ENCODE measurements at places on chromosomes 2 and 18.

- no peak for DNase-seq
These were observed 340.3 kb downstream of the CELF4 start for GRCh38 chr18:37225279-37225678.

DNA sequence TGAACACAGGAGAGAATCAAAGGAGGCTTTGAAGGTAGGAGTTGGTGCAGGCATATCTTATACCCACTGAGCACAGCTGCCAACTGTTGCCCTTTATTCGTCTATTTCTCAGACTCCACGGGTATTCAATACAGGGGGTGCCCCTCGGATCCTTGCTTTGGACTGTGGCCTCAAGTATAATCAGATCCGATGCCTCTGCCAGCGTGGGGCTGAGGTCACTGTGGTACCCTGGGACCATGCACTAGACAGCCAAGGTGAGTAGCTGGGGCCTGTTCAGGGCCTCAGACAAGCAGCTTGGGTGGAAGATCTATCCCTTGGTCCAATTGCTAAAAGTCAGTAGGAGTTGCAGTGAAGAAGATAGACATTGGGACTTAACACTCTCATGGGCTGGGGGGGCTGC lies 5.2 kb downstream of the CAD start:
- no peak for DNase-seq

DNA sequence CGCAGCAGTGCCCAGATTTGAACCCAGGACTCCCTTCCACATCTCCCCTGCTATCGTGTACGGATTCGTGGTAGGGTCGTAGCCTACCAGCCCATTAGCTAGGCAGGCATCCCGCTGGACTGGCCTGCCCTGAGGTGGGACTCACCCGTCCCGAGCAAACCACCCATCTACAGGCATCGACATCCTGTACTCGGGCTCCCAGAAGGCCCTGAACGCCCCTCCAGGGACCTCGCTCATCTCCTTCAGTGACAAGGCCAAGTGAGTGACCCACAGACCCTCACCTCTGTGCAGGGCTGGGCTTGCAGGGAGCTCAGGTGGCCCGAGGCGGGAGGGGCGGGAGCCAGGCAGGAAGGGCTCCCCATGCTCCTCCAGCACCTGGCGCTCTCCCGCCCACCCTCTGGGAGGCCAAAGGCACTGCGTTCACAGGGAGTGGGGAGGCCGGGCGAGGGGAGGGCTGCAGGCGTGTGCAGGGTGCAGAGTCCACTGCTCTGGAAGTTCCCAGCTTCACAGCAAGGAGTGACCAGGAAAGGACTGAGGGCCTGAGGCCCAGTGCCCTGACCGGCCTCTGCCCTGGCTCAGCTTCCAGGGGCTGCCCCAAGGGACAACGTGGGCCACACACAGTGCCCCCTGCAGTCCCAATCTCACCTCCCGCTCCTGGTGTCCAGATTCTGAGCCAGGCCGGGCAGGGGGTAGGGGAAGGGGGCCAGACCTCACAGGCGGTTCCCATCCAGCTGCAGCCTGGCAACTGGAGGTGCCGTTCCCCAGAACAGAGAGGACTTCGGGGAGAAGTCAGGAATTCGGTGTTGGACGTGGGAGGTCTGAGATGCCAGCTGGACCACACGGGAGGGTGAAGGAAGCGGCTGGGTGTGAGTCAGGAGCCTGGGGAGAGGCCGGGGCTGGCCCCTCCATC lies 5.4 kb downstream of the AGXT start:
- no peak for DNase-seq

GRCh38 chr2:47034973-47035609 lies 119.5 kb upstream of the MCFD2 start:
- peak; percentile 52 for DNase-seq

GRCh38 chr2:111633643-111634042 lies 250.3 kb downstream of the ANAPC1 start:
- no peak for DNase-seq

DNA sequence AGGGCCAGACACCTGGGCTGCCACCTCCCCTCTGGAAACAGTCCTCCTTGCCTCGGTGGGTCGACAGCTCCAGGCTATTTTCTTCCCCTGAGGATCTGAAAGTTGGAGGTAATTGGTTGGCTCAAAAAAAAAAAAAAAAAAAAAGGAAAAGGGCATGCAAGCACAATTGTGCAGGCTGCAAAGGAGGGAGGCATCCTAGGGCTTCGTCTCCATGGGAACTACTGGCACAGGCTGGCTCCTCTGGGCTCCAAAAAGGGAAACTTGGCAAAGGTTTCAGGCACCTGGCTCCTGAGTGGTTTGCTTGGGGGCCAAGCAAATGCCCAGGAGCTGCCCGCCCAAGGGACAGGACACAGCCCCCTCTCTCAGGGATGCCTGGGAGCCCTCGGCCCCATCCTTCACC lies 1.1 kb upstream of the KCNIP3 start:
- no peak for DNase-seq

DNA sequence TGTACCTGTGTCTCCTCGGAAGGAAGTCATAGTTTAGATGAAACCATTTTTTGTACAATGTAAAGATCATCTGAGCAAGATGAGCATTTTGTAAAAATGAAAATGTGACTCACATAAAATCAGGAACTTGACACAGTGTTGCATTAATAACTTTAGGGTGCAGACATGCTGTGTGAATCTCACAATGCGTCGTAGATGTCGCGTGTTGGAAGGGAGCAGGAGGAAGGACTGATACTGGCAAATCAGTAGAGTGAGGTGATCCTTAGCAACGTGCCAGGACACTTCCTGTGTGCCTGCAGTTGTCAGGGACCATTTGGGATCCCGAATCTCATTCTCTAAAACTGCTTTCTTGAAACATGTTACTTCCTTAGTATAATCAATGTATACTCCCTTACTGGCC lies 103.1 kb downstream of the SH3BP4 start:
- DNase-seq, result no peak

DNA sequence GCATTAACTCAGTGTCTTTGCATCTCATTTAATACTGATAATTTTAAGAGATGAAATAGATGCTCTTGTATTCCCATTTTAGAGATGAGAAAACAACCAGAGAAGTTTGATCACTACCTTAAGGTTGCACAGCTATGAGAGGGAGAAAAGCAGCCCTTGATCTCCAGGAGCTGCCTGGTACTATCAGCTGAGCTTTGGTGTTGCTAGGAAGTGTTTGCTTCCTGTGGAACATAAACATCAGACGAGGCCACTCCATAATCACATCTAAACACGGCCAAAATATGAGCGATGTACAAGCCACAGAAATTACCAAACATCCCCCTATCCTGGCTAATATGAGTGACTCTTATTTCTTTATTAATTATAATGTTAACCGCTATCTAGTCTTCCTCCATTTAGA lies 620 bp upstream of the WDFY1 start:
- no peak for DNase-seq

DNA sequence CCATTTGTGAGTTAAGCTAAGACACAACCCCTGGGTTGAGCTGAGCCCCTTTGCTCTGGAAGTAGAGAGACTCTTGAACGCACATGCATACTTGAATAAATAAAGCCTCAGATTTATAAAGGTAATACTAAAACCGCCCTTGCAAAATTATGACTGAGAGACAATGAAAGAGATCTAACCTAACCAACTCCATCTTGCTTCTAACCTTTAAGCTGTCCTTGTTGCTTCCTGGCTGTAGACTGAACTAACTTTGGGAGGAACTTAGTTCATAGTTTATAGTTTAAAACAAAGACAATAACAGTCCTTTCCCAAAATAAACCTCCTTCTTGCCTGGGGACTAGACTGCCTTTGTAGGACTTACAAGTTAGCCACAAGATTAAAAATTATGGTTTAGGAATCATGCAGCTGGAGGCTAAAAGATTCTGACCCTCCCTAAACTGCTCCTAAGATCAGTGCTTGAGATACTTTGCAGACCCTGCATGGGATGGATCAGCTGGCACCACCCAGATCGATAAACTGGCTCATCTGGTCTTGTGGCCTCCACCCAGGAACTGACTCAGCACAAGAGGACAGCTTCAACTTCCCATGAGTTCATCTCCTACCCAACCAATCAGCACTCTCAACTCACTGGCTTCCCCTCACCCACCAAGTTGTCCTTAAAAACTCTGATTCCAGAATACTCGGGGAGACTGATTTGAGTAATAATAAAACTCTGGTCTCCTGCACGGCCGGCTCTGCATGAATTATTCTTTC lies 240.2 kb upstream of the SLC14A2 start:
- no peak for DNase-seq

- no peak for DNase-seq
These were observed 60.4 kb upstream of the NABP1 start for GRCh38 chr2:191617575-191617974.

GRCh38 chr2:28629910-28630309 lies 121.7 kb upstream of the PPP1CB start:
- no peak for DNase-seq

GRCh38 chr2:157334797-157335196 lies 9.2 kb upstream of the ERMN start:
- no peak for DNase-seq

GRCh38 chr2:105802587-105802986 lies 57.9 kb downstream of the NCK2 start:
- DNase-seq, result peak; percentile 11

- DNase-seq, result no peak
These were observed 335.0 kb downstream of the CBLN2 start for GRCh38 chr18:72208920-72209676.

DNA sequence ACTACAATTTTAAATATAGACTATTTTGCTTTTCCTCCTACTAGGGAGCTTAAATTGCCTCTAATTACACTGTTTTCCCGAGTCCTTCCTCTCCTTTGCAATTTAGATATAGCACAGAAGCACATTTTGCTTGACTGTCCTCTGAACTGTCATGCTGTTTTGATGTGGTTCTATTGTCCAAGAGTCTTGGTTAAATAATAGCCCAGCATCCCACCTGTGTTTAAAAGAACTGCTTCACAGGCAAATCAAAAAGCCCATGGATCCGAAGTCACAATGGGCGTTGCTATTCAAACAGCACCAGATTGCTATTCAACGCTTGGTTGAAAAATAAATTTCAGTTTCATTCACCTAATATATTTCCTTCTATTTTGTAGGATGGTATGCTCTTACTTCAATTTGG lies 22.3 kb upstream of the ACTR3 start:
- DNase-seq, result no peak

GRCh38 chr2:197137231-197137630 lies 173.3 kb downstream of the ANKRD44 start:
- DNase-seq, result peak; percentile 59

- no peak for DNase-seq
These were observed 450.8 kb downstream of the EIPR1 start for GRCh38 chr2:2926858-2927175.

GRCh38 chr2:146412625-146413024 lies 1432.2 kb upstream of the ACVR2A start:
- DNase-seq, result no peak

GRCh38 chr2:46294176-46294836 lies 2.9 kb upstream of the EPAS1 start:
- DNase-seq, result peak; percentile 42

DNA sequence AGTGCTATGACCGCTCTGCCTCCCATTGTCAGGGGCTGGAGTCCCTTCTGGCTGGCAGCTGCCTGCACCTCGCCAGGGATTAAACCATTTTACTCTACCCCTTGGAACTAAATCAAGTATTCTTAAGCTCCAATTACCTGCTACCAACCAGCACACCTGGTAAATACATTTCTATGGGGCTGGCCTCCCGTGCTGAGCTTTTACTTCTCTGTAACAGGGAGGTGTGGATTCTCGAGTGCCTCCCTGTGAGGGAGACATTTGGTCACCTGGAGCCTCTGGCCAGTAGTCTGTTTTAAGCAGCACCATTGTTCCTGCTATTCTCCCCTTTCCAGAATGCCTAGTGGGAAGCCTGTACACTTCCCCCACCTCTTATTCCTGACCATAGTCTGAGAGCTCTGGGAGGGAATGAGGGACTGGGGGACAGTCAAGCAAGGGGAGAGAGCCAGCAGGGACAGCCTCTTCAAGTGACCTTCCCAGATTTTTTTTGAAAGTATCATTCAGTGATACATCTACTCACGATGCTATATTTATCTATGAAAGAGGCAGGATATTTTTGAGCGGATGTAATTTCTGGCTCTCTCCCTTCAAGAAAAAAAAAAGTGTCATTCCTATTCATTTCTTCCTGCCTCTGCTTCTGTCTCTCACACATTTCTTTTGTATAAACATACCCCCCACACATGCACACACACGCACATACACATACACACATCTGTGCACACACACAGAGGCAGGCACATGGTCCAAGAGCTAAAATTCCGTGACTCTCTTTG lies 112.8 kb downstream of the CAPN13 start:
- DNase-seq, result no peak

GRCh38 chr18:73983496-73983895 lies 164.1 kb downstream of the FBXO15 start:
- DNase-seq, result no peak

DNA sequence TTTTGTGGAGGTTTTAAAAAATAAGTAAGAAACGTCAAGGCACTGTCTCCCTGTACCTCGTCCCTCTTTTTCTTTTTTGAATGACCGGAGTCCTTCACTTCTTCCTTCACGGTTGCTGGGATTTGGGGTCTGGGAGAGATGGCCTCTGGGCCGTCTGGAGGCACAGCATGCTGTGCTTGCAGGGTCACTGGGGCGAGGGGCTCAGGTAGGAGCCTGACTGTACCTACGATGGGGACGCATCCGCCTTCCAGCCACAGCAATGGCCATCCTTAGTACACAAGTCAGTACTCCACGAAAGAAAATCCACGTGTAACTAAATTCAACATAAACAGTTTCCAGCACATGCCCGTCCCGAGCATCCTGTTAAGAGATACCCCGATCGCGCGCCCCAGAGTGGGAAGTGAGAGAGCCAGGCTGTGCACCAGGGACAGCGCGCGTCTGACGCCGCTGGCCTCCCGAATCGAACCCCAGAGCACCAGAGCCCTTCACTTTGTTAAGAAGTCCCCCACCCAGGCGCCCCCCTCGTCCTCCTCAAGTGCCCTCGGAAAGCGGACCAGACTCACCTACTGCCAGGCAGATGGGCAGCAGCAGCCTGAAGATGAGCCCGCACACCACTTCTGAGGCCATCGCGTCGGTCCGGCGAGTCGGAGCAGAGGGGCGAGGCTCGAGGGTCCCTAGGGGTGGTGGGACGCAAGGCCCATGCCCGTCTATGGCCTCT lies 1.2 kb downstream of the PIEZO2 start:
- peak; percentile 53 for DNase-seq

DNA sequence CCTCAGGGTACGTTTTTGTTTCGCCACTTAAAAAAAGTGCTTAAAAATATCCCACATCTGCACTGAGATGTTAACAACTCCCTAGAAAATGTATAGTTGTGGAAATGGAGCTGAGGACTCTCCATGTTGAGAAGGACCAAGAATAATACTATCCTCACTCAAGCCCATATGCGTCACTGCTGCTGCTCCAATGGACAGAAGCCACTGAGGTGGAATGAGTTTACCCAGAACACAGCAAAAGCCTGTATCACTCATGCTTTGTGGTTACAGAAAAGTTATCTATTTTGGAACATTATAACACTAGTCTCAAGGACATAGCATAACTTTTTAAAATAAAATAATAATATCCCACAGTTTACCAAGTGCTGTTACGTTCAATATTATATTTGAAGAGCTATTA lies 31.9 kb downstream of the DSC3 start:
- no peak for DNase-seq

GRCh38 chr18:21598726-21599584 lies 1.5 kb downstream of the ESCO1 start:
- peak; percentile 23 for DNase-seq

GRCh38 chr18:13260197-13260934 lies 41.8 kb downstream of the LDLRAD4 start:
- no peak for DNase-seq

- peak; percentile 75 for DNase-seq
These were observed 66.1 kb upstream of the SP3 start for GRCh38 chr2:174031226-174031625.

- DNase-seq, result peak; percentile 92
These were observed 81.2 kb upstream of the LTBP1 start for GRCh38 chr2:32865399-32866068.
